Activated CD4-positive, alpha-beta T cell treated with anti-CD3 and anti-CD28 coated beads, Interleukin-2, Interleukin-6, amounts not matched to agents 100 ng/mL and 50 ng/mL, durations not matched to agents 16 hours and 8 hours (primary cell): ENCODE measurements at places on chromosomes 1 and 21.
A peak's percentile ranks its signal among the peaks of the same experiment; 100 is the strongest.

DNA sequence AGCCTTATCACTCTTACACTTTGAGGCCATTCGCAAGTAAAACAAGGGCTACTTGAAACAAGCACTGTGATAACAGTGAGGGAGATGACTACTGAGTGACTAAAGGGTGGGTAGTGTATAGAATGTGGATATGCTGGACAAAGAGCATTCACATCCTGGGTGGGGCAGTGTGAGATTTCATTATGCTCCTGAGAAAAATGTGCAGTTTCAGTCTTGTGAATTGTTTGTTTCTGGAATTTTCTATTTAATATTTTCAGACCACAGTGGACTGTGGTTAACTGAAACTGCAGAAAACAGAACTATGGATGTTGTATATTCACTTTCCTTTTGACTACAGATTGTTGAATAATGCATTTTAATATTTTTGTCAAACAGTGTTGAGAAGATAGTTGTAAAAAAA, 25.1 kb upstream of the B3GALT2 start:
- DNase-seq, result peak; percentile 3

DNA sequence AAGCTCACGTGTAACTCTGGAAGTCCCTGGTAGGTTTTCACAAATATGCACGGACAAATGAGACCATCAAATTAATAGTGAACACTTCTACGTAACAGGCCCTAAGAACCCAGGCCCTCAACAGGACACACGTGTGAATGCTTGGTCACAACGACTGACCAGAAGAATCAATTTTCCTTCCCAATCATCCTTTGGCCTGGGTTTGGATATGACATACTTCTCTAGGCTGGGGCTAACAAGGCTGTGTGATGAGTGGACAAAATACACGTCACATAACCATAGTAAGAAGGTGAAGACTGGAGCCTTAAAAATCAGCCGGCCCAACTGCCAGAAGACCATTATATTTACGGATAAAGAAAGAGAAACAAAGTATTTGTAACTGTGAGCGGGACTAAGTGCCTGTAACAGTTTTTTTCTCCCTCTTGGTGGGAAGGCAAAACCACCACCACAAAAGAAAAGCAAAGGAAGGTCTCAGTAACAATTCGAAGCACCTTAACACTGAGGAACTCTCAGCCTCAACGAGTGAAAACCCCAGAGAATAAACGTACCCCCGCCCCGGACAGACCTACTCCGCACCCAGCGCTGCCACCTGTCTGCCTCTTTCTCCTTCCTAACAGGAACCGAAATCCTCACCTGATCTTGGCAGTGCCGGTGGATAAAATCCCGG, 450 bp downstream of the SDE2 start:
- DNase-seq, result no peak

- no peak for DNase-seq
Measured at GRCh38 chr1:230581446-230582079, 60.7 kb upstream of the COG2 start.

- DNase-seq, result no peak
Measured at GRCh38 chr1:47181095-47181954, 8.5 kb downstream of the PDZK1IP1 start.

GRCh38 chr1:111903148-111903870, 86.2 kb downstream of the KCND3 start:
- no peak for DNase-seq

GRCh38 chr1:41313661-41314131, 47.5 kb upstream of the FOXO6 start:
- DNase-seq, result peak; percentile 27

DNA sequence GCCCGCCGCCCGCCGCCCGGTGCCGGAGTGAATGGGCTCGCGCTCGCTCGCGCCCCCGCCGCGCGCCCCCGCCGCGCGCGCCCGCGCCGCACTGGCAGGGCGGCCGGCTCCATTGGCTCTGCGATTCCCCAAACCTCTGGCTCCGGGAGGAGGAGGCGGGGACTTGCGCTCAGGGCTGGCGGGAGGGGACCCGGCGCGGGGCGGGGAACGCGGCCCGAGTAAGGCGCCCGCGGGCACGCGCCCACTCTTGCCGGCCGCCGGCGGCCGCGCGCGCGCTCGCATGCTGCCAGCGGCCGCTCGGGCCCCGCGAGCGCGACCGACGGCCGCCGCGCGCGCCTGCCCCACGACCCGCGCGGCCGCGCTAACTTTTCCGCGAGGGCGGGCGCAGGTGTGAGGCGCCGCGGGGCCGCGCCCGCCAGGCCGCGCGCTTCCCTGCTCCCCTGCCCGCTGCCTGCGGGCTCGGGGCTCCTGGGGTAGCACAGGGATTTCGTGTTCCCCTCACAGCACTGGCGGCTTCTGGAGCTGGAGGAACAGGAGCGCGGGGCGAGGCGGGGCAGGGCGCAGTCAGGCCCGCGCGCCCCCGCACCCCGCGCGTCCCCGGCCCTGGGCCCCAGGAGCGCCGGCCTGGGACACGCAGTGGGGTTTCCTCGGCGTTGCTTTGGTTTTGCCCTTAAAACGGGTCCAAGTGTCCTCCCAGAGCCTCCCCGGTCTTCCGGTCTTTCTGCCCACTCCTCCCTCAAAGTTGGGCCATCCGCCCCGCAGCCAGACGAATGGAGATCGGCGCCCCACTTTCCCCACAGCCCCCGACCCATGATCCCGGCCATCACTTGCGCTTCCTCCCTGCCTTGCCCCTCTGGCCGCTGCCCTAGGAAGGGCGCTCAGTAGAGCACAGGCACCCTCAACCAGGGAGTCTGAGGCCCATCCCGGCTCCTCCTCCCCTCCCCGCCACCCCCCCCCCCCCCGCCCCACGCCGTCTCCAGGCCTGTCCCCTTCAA, 101.5 kb downstream of the CASZ1 start:
- DNase-seq, result peak; percentile 85

- no peak for DNase-seq
Measured at GRCh38 chr1:156400191-156400935, 31.4 kb downstream of the RHBG start.

- DNase-seq, result no peak
Measured at GRCh38 chr21:42093991-42094421, 22.9 kb downstream of the UMODL1 start.

DNA sequence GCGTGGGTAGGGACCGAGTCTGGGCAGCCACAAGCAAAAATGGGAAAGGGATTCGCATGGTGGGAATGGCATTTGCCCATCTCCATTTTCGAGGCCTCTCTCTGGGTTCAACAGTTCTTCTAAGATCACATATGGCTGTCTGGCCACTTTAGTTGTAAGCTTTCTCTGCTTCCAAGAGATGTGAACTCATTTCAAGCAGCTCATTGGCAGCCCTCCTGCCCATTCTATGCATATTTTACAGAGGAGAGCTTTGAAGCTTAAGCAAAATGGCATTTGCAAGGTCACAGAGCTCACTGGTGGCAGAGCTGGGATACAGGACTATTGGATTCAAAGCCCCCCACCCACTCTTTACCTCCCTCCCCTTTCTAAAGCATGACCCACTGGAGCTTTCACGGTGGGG, 93.7 kb downstream of the HHIPL2 start:
- no peak for DNase-seq

- no peak for DNase-seq
Measured at GRCh38 chr1:116794371-116794770, 40.1 kb downstream of the CD2 start.

- peak; percentile 83 for DNase-seq
Measured at GRCh38 chr1:91124290-91124985, 102.6 kb upstream of the ZNF644 start.

- no peak for DNase-seq
Measured at GRCh38 chr1:209774592-209774991, 9.8 kb downstream of the C1orf74 start.

- DNase-seq, result no peak
Measured at GRCh38 chr1:72636631-72637030, 354.3 kb upstream of the NEGR1 start.

GRCh38 chr1:57109883-57110282, 144.1 kb upstream of the C8B start:
- no peak for DNase-seq

GRCh38 chr1:15835205-15835740, 12.2 kb upstream of the SPEN start:
- no peak for DNase-seq

- peak; percentile 84 for DNase-seq
Measured at GRCh38 chr1:8879922-8880676, 1.6 kb upstream of the ENO1 start.

DNA sequence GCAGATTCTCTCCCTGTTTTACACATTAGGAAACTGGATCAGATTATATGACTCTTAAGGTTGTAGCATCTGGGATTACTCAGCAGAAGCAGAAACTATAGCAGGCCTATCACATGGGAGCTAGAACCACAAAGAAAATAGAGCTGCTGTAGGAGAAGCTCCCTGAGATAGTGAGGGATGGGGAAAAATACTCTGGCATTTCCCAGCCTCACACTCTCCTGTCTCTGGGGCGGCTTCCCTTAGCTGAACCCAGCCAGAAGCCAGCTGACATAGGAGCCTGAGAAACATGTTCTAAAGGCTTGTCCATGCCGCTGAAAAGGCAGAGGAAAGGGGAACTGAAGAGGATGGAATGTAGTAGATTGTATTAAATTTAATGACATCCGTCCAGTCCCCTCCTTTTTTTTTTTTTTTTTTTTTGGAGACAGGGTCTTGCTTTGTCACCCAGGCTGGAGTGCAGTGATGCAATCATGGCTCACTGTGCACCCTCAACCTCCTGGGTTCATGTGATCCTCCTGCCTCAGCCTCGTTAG, 76.8 kb upstream of the DNAJC6 start:
- peak; percentile 56 for DNase-seq

GRCh38 chr1:203672346-203672745, 45.7 kb downstream of the ATP2B4 start:
- no peak for DNase-seq

GRCh38 chr1:115463347-115463746, 125.3 kb upstream of the NGF start:
- no peak for DNase-seq

- peak; percentile 55 for DNase-seq
Measured at GRCh38 chr1:170670802-170671628, 7.1 kb downstream of the PRRX1 start.

- DNase-seq, result no peak
Measured at GRCh38 chr1:216722821-216723220, 408 bp downstream of the ESRRG start.

GRCh38 chr1:207811920-207812720, 60.3 kb downstream of the CD46 start:
- peak; percentile 24 for DNase-seq

DNA sequence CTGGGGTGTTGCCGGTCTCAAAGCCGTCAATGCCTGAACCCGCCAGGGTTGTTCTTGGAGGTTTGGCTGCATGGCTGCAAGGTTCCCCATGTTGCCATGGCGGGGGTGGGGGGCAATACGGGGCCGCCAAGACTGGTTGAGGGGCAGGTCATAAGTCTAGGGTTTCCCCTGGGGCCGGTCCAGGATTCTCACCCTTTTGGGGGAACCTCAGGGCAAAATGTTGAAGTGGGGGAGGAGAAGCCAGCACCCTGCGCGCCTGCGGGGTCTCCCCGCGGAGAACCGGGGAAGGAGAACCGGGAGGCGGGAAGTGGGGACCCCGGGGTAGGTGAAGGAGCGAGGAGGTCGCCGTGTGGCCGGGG, 401 bp upstream of the ARHGEF10L start:
- no peak for DNase-seq

DNA sequence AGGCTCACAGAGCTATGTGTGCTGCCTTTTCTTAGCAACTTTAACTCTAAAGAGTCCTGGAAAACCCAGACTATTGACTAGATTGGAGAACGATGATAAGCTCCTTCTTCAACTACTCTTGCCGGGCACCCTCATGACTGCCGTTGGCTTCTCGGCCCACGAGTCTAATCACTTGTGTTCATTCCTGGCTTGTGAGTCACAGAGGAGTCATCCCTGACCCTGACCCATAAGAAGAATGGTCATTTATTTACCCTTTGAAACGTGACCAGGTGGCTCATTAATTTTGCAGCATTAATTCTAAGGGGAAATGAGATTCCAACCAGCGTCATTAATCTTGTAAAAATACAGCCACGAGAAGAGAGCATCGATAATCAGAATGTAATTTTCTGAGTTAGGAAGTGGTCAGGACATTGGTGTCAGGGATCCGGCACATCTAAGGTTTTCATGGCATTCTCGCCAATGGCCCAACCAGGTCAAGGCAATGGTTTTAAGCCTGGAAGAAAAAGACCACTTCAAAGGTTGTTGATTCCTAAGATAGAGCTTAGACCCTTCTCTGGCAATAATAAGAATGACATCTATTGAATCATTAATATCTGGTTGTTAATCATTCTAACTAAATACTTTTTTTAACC, 183.6 kb upstream of the RUNX1 start:
- no peak for DNase-seq

GRCh38 chr1:203089001-203089650, 3.3 kb upstream of the MYOG start:
- no peak for DNase-seq

GRCh38 chr1:192735298-192735915, 73.4 kb upstream of the RGS2 start:
- no peak for DNase-seq

DNA sequence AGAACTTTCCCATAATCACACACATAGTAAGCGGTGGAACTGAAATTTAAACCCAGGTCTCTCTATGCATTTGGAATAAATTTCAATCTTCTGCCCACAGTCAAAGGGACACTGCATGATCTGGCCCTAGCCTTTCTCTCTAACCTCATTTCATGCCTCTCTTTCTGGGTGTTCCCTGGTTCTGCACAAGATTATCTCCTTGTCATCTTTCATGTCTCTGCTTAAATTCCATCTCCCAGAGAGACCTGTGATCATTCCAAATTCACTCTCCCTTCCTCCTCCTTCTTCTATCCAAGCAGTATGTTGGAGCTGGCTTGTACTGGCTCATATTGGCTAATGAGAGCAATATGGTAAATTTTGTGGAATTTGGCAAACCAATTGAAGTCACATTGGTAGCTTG, 22.2 kb downstream of the ETV3L start:
- DNase-seq, result no peak

GRCh38 chr1:171468120-171468750, 17.1 kb upstream of the PRRC2C start:
- peak; percentile 36 for DNase-seq

GRCh38 chr1:66182551-66183178, 351.3 kb upstream of the SGIP1 start:
- peak; percentile 58 for DNase-seq

DNA sequence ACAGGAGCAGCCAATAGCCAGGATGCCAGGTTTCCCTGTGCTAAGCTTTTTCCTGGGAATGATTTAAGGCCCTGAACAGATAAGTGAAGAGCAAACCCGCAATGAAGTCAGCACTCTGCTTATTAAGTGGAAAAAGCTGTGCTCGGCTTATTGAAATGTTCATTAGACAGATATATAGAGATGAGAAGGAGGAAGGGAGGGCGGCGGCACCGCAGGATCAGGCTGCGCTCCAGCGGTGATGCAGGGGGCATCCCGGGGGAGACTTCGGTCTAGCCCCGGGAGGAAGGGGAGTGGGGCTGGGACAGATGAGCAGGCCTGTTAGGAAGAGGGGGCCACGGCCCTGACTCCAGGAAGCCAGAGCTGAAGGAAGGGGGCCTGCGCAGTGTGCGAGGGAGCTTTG, 115.0 kb downstream of the TMEM53 start:
- no peak for DNase-seq

DNA sequence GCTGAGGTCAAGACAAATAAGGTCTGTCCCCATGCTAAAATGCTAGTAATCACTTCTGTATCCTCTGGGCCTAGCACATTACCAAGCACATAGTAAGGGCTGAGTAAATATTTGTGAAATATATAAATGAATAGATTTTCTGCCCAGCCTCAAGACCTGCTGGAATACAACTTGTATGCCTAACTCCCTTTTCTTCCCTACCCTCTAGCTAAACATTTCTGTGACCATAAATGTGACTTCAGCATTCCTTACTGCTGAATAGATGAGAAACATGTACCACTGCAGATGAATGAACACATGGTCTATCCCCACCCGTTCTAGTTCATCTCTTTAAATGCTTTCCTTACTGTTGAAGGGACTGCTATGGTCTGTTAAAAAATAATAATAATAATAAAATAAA, 209.0 kb upstream of the HOOK1 start:
- no peak for DNase-seq

GRCh38 chr21:36949171-36950141, 17.0 kb downstream of the HLCS start:
- DNase-seq, result no peak
